ENCODE measurements at places on chromosomes 12 and 14.

DNA sequence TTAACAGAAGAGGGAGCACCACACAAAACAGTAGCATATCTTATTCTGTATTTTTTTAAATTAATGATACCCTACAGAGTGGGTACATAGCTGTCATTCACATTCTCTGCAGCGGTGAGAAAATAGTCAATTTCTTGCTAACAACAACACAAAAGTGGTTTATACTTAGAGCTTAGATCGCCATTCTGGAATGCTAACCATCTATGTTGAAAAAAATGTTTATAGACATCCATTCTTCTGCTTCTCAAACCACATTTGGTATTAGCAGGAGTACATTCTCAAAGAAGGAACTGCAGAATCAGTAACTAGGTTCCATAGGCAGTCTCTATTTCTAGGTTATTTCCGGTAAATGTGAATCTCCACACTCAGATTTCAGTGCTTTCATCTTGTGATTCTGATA, 185.9 kb downstream of the PPFIA2 start:
- DNase-seq = no peak

GRCh38 chr14:104422837-104423681, 156.5 kb upstream of the C14orf180 start:
- no peak for DNase-seq

- no peak for DNase-seq
Observed at GRCh38 chr12:67535176-67535575, 113.4 kb upstream of the DYRK2 start.

DNA sequence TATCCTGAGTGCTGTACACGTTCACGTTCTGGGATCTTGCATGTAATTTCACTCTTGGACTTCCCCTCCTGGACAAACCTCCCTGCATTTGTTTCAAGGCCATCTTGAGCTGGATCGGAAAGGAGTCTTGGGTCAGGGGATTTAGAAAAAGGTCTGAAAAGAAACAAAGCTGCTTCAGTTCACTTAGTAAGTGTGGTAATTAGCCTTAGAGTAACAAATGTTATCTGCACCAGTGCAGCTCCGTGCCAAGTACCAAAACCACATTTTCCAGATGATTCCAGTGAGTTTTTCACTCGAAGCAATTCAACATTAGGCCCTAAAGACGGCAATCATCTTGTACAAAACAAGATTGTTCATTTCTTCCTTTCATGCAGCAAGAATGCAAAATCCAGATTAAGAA, 39.4 kb upstream of the ATXN2 start:
- no peak for DNase-seq

GRCh38 chr14:67532998-67533753, at the start of gene PLEKHH1:
TSS of gene PLEKHH1 (plus strand) at chr14:67533290. CDS start at chr14:67541868, 8,578 bp downstream.
- DNase-seq = peak; percentile 51

DNA sequence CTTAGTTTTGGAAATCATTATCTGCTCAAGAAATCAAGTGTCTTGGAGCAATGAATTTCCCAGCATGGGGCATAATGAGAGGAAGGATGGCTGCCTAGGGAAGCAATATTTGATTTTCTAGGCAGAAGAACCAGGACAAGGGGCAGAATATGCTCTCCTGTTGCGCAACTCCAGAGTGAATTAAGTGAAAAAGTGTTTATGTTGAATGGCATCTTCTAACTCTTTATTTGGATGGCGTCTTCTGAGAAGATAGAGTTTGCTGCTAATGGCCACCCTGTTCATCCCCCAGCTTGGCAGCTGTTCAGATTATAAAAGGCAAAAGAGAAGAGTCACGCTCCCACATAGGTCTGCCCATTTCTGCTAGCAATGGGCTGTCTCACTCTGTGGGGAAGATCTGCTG, 1278.1 kb downstream of the AACS start:
- DNase-seq = no peak

DNA sequence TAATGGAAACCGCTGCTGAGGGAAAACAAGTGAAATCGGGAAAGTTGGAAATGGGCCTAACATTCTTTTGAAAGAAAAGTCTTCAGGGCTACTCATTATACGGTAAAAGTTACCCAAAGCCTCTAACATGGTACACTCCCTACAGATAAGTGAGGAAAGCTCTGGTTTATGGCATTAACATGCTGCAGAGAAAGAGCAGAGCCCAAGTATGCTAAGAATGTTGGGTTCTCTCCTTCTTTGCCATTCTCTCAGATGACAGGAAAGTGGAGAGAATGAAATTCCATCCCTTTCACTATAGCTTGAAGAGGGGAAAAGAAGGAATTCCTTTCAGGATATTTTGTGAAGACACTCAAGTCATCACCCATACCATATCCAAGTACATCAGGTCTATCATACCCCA, 348.0 kb downstream of the SEC23A start:
- DNase-seq = no peak

DNA sequence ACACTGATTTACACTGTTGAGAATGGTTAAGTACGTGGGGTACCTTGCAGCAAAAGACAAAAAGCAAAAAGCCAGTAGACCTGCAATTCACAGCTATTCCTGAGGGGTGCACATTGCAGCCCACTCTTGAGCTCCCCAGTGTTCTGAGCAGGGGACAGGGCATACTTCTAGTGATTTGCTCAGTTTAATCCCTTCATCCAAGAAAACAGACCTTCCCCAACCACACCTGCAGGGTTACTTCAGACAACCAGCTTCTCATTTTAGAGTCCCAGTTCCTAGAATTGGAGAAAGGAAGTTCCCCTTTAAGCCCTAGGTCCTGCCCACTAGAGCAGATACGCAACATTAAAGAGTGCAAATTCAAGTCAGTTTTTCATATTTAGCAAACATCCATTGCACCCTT, 3.6 kb upstream of the WSB2 start:
- no peak for DNase-seq

- no peak for DNase-seq
Observed at GRCh38 chr12:75364919-75365318, 26.0 kb upstream of the GLIPR1L2 start.

- DNase-seq = no peak
Observed at GRCh38 chr14:58299401-58300330, 1.3 kb downstream of the ARID4A start.

- DNase-seq = no peak
Observed at GRCh38 chr14:74979029-74979428, 23.6 kb upstream of the PGF start.

Data from activated CD4-positive, alpha-beta T cell treated with anti-CD3 and anti-CD28 coated beads for 24 hours (primary cell).